ENCODE measurements at places on chromosomes 6 and 20.

DNA sequence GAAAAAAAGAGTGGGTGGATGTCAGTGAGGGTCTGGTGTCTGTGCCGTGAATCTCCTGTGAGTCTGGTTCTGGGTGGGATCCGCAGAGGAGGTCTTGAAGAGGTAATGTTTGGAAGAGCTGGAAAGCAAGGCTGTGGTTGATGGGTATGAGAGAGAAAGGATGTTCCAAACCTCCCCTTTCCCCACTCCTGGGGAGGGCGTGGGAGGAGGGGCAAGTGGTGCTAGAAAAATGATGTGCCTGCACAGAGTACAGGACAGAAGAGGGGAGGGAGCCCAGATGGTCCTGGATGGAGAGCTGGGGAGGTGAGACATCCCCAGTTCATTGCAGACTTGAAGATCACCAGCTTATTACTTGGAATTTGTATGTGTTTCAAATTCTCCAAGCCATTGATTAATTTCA lies 3.1 kb downstream of the CNPY3 start:
- no peak for DNase-seq

GRCh38 chr20:61220131-61220530 lies 31.9 kb upstream of the CDH4 start:
- DNase-seq, result no peak

DNA sequence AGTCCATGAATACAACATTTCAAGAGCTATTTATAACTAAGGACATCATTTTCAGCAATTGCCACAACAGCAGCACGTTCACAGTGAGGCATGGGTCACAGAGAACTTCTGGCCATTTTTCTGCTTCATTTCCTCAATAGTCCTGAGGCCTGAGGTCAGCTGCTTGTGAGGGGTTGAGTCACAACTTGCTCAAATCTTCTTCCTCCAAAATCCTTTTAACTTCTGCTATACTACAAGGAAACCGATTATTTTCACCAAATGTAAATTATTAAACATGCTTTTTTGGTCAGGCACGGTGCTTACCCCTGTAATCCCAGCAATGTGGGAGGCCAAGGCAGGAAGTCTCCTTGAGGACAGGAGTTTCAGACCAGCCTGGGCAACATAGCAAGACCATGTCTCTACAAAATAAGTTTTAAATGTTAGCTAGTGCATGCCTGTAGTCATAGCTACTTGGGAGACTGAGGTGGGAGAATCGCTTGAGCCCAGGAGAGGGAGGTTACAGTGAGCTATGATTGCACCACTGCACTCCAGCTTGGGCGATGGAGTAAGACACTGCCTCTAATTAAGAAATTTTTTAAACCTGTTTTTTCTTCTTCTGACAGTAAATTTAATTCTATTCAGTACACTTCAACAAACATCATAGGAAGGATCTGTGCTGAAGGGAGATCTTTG lies 11.1 kb upstream of the SLC16A10 start:
- no peak for DNase-seq

- DNase-seq, result no peak
These were observed 134.1 kb downstream of the MTHFD1L start for GRCh38 chr6:150999576-150999975.

- DNase-seq, result no peak
These were observed 124.7 kb upstream of the MARCKS start for GRCh38 chr6:113732384-113732966.

DNA sequence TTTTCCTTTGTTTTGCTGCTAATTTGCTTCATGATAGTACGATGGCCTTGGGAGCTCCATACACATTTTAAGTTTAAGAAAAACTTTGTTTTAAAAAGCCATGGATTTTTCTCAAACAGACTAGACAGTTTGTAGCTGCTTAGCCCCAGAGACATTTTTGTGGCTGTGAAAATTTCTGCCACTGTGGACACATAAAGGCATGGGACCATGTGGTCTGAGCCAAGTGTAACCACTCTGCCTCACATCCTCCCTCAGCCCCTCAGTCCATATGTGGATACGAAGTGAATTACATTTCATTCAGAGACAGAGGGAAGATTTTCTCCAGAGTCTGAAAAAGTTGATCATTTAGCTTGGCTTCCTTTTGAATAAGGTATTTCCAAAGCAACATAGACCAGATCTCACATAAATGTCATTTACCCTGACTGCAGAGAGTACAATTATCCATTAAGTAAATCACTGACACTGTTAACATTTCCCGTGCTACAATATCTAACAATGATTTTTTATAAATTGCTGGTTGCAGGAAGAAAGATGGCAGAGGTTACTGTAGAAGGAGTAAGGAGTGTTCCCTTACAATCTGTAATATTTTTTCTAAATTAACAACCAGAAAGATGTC lies 87.4 kb downstream of the GJA1 start:
- DNase-seq, result no peak
